Pons (tissue), 1 donor: ENCODE measurements at places on chromosomes 7 and 10.
A peak's percentile ranks its signal among the peaks of the same experiment; 100 is the strongest.

DNA sequence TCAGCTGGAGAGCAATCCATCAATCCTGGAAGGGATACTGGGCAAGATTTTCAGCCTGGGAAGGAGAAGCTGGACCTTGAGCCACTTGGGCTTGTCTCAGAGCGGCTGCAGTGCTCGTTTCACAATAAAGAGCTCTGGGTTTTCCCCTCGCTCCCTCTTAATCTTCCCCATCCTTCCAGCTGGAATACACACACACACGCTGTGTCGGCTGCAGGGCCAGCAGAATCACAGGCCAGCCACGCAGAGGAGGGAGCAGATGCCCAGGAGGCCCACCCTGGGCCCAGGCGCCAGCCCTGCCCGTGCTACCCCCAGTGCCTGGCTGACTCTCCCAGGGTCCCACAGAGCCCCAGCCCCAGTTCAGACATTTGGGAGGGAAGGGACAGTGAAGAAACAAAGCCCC, 255.1 kb downstream of the TNS3 start:
- DNase-seq, result no peak

DNA sequence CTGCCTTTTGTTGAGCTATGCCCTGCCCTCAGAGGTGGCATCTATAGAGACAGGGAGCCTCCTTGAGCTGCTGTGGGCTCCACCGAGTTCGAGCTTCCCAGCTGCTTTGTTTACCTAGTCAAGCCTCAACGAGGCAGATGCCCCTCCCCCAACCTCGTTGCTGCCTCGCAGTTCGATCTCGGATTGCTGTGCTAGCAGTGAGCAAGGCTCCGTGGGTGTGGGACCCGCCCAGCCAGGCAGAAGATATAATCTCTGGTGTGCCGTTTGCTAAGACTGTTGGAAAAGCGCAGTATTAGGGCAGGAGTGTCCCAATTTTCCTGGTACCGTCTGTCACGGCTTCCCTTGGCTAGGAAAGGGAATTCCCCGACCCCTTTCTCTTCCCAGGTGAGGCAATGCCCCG, 88.4 kb upstream of the CDK6 start:
- no peak for DNase-seq

DNA sequence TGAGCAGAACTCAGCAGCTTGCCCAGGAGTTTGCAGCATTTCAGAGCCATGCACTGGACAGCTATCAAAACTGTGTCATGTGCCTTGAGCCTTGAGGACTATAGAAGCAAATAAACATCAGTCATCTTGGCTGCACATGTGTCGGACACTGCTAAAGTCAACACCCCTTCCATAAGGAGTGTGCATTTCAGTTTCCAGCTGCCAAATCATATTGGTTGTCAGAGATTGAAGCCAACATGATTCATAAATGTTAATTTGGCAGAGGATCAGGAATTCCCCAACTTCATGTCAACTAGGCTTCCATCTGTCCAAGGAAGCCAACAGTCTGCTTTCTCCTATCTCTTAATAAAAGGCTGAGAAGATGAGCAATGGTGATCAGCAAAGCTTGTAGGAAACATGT, 32.8 kb downstream of the SLC16A12 start:
- DNase-seq, result no peak

DNA sequence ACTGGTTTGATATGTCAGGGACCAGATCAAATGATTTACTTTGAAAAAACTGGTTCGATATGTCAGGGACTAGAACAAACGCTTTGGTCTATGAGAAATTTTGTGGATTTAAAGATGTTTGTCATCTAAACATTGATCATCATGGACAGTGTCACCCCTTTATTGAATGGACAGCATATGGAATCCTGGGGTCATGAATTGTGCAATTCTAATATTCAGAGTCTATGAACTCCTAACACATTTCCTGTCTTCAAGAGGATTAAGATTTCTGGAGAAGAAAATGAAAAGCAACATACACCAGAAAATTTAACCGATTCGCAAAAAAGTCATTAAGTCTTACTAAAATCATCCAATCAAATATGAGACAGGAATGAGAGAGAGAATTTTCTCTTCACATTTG, 106.4 kb upstream of the FAM133B start:
- no peak for DNase-seq

- DNase-seq, result no peak
Observed at GRCh38 chr7:3453398-3453797, 152.3 kb downstream of the SDK1 start.

DNA sequence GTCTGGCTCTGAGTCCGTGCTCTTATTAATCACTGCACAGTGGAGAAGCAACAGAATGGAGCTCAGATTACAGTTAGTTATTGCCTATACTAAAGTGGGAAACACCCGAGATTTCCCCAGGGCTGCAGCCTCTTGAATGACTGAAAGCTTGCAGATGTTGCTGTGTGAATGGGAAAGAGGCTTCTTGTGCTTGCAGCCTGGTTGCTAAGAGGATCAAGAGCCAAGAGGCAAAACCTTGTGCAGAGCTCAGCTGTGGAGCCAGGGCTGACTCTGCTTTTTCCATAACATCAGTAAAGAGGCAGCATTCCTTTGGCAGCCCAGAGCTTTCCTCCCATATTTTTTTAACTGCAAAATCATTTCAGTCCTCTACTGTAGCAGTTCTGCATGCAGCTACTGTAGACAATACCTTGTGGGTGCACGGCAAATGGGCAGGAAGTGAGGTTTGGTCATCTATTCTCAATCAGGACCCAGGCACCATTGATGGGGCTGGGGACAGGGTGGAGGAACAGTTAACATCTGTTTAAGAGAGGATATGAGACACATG, 86.5 kb downstream of the RALA start:
- peak; percentile 29 for DNase-seq

DNA sequence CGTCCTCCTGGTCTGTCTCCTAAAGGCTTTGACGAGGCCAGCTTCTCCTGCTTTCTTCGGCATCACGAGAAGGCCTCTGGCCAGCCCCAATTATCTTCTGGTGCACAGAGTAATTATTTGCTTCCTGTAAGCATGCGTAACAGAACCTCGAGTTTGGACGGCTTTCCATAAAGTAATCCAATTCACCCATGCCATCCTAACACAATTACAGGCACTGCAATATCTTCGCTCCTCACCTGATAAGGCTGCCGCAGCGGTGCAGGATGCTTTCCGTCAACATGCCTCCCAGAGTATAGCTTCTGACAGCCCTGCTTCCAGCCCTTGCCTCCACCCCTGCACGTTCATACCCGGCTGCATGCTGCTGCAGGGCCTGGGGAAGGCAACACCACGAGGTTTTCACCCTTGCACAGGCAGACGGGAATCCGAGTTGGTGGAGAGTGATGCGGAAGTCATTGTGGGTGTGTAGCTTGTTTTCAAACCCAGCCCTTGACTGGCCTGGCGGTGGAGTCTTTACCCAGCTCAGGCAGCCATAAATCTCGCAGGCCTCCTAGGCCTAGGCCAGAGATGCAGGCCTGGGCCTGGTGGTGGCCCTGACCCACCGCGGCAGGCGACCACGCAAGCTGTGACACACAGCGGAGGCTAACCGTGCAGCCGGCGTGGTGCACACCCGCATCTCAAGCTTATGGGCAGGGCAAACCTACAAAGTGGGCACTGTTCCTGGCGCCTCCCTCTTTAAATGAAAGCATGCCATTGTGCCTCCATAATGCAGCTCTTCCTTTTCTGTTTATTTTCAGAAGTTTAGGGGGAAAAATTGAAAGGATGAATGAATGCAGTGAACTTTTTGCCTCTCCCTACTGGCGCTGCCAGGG, 12.7 kb downstream of the EBF3 start:
- no peak for DNase-seq

DNA sequence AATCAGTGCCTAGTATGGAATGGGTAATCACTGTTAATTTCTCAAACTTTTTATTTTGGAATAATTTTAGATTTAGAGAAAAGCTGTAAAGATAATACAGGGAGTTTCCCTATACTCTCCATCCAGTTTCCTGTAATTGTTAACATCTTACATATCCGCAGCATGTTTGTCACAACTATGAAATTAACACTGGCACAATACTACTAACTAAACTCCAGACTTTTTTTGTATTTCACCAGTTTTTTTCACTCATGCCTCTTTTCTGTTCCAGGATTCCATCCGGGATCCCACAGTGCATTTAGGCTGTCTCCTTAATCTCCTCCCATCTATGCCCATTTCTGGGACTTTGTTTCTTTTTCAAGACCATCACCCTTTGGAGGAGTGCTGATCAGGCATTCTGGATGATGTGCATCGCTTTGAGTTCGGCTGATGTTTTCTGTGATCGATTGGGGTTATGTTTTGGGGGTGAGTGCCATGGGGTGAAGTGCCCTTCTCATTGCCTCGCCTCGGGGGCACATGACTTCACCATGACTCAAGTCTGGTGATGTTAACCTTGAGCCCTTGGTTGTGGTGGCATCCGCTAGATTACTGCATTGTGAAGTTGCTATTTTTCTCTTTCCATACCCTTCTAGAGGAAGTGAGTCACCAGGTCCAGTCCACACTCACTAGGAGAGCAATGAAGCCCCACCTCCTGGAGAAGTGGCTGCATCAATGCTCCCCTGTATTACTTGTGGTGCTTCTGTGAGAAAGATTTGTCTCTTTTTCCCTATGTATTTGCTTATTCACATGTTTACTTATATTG, 43.9 kb upstream of the GRB10 start:
- no peak for DNase-seq

DNA sequence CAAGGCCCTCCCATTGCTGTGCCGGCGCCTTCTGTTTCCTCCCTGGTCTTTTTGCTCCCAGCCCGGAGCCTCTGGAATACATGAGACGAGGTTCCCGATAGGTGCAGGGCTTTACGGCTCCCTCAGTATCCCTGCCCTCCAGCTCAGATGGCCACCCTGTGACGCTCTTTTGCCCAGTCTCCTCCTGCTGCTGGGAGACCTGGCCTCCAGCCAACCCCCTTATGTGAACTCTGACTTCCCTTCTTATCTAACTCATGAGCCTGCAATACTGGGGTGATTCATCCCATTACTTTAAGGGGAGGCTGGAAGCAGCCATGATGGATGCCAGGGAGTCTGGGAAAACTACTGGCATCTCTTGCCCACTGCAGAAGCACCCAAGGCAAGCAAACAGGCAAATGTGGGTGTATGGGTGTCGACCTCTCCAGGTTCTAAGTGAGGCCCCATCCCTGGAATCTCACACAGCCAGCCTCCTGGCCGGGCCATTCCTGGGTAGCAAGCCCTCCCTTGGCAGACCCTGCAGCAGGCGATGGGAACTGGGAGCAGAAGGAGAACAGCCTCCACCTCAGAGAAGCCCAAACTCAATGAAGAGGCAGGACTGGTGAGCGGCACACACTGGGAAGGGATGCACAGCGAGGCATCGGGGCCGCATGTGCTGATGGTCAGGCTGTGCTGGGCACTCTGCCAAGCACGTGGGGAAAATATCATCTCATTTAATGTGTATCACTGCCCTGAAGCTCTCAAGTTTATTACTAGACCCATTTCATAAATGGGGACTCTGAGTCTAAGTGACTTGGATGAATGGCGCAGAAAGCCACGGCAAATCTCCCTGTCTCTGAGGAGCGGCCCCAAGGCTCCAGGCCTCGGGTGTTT, 97.5 kb downstream of the FAM53B start:
- peak; percentile 71 for DNase-seq

- DNase-seq, result no peak
Observed at GRCh38 chr10:59839576-59839975, 66.8 kb downstream of the CCDC6 start.

GRCh38 chr7:129559564-129559963, 52.0 kb upstream of the NRF1 start:
- DNase-seq, result no peak
